ENCODE measurements at places on chromosomes 2 and 18.

- DNase-seq: no peak
These were observed 41.6 kb downstream of the GLI2 start for GRCh38 chr2:120777170-120777751.

DNA sequence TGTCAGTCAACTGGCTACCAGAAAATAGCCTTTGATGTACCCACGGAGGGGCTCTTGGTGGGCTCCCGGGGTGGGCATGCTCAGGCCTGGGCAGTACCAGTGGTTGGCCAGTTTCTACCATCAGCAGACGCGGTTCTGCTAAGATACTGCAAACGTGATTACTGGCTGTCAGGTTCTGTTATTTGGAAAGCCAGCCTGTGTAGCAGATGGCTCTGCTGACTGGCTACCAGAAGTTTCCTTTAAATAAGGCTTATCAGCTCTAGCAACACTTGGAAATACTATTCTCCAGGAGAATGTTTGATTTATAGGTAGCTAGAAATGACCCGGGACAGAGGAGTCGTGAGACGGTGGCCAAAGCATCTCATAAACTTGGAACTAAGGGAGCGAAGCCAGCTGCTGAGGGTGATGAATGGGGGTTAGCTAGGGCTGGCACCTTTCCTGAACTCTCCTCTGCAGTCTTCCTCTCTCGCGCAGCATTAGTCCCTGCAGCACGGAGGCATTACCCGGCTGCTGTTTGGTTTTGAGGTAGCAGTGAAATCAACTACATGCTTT lies 171.9 kb downstream of the AGAP1 start:
- DNase-seq: no peak

DNA sequence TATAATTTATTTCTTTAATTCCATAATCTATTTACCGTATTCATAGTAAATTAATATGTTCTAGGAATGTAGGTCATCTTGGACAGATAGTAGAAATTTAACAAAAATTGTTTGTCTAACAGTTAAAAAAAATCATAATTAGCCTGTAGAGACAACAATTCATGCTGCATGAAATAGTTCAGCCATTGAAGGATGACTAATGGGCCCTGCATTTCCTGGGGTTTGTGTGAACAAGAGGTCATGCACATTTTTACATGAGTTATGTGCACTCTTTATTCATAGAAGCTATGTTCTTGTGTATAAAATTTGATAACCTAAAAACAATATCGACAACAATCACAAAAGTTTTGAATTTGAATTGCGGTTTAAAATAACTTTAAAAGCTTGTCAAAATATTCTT lies 1663.6 kb downstream of the SUCLG1 start:
- DNase-seq: no peak

GRCh38 chr18:74486119-74486849 lies 9.9 kb upstream of the CNDP2 start:
- no peak for DNase-seq

GRCh38 chr18:13159579-13159978 lies 59.0 kb upstream of the LDLRAD4 start:
- no peak for DNase-seq

- no peak for DNase-seq
These were observed 90.6 kb upstream of the VWC2L start for GRCh38 chr2:214320211-214320610.

DNA sequence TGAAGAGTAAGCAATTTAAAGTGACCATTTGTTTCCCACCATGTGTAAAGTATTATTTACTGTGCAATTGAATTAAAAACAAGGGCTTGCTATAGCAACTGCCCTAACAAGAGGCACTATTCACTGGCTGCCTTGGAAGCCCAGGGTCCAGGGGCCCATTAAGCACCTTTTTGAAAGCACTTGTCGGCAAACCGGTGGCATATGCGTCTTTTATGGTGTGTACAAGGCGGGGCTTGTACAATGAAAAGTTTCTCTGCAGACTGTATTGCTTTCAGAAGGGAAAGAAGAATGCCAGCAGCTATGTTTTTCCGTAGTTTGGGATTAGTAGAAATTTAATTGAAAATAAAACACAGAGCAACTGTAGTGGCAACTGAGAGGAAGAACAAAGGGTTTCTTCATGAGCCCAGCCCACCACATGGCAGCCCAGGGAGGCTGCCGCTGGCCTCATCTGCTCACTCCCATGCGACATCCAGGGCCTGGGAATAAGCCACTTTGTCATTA lies 279.5 kb upstream of the PARD3B start:
- DNase-seq: no peak

GRCh38 chr2:8835279-8835678 lies 2.1 kb downstream of the KIDINS220 start:
- no peak for DNase-seq

DNA sequence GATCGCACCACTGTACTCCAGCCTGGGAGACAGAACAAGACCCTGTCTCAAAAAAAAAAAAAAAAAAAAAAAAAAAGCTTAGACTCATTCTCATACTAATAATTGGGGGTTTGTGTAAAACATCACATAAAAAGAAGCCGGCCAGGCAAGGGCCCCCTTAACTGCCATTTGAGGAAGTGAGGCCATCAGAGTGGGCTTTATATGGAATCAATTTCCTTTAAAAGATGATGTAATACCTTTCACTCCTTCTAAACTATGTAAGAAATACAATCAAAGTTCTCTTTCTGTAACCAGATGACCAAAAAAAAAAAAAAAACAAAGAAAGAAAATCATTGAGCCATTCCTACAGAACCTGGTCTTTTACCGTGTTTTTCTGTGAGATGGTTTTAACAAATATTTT lies 13.1 kb upstream of the GPR55 start:
- no peak for DNase-seq

DNA sequence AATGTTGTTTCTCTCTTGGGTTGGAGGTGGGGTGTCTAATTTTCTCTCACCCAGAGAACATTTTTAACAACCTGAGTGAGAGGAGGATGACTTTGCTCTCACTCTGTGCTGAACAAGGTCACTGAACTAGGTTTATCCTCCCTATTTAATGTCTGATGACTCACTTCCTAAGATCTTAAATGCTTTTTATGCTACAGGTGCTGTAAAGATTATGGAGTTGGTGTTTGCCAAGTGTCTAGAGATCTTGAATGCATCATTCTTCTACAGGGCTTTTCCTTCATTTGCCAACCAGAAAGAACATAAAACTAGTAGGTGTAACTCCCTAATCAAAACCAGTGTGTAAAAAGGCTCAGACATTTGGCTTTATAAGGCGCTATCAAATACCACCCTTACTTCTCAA lies 350.5 kb upstream of the ETAA1 start:
- no peak for DNase-seq

DNA sequence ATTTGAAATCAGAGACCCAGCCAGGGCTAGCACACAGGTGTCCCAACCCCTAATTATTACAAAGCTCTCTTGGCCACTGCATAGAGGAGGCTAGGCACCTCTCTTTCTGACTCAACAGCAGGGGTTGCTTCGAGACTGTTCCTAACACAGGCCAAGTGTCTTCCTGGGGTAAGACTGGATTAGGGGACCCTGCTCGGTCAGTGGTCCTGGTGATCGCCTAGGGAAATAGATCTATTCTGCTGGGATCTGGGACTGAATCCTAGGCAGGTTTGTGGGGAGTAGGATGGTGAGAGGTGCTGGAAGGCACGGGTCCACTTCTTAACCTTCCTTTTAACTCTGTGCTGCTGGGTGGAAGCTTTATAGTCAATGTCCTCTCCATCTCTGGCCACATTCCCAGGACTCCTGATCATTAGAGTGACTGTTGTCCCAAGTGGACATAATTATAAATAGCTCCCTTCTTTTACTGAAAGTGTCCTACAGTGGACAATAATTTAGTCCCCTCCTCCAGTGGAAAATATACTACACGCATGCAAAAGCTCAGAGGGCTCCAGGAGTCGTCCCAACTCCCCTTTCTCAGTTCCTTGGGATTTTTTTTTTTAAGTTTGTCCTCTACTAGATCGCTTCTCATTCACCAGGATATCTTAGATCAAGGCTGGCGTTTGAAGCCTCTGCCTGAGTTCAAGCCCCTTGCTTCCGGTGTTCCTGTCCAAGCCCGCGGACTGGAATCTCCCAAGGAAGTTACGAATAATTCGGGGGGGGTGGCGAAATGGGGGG lies 1.3 kb upstream of the TRIB2 start:
- no peak for DNase-seq

DNA sequence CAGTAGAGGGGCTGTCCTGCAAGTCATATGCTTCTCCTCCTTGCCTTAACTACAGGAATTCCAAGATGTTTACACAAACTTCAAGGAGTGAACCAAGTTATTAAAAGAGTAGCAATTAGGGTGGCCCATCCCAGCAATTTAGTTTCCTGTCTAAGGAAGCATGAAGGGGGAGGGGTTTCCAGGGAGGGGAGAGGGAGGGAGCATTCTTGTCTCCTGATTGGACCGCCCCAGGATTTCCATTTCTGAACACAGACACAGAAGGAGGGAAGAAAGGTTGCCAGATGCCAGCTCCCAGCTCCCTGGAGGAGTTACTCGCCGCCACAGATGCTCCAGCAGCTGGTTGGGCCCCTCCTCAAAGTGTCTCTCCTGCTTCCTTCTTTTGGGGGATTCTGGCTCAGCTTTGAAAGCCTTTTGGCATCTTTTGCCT lies 107.6 kb downstream of the TRIB2 start:
- DNase-seq: no peak

- no peak for DNase-seq
These were observed 41.6 kb downstream of the HS6ST1 start for GRCh38 chr2:128276878-128277675.

DNA sequence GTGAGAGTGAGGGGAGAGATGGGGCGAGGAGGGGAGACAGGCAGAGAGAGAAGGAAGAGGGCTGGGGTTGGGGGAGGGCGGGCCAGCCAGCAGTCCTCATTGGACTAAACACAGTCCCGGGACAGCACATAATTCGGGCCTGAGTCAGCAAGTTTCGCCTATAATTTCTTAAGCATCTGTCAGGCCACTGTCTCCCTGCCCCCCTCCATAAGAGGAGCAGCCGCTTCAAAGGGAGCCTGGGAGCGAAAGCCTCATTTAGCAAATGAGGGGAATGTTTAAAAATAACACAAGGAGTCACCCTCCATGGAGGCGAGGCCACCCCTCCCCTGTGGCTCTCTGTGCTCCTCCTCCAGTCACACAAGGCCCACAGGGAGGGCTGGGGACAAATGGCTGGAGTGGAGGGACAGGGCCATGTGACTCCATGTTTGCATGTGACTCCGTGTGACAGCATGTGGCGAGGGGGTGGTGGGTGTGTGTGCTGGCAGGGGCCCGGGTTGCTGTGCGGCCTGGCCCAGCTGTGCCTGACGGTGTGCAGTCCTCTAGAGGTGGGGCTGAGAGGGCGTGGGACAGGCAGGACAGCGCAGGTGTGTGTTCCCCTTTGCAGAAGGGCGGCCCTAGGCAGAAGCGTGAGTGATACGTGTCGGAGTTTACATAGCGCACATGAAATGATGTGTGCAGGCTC lies 162.4 kb downstream of the CELF4 start:
- no peak for DNase-seq

DNA sequence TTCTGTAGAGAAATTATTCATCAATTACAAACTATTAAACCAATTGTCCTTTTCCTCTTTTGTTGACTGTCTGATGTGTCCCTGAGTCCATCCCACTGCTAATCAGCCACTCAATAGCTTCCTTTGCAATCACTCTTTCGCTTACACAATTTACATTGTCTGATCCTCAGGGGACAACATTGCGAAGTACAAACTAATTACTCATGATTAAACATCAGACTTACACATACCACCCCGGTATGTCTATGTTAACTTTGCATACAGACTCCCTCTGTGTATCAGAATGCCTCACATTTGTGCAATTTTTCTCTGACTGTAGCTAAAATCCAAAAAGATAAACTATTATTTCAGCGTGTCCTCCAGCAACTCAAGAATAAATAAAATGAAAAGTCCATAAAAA lies 264.4 kb upstream of the REV1 start:
- DNase-seq: no peak

GRCh38 chr2:207332480-207333212 lies 166.9 kb upstream of the KLF7 start:
- no peak for DNase-seq

DNA sequence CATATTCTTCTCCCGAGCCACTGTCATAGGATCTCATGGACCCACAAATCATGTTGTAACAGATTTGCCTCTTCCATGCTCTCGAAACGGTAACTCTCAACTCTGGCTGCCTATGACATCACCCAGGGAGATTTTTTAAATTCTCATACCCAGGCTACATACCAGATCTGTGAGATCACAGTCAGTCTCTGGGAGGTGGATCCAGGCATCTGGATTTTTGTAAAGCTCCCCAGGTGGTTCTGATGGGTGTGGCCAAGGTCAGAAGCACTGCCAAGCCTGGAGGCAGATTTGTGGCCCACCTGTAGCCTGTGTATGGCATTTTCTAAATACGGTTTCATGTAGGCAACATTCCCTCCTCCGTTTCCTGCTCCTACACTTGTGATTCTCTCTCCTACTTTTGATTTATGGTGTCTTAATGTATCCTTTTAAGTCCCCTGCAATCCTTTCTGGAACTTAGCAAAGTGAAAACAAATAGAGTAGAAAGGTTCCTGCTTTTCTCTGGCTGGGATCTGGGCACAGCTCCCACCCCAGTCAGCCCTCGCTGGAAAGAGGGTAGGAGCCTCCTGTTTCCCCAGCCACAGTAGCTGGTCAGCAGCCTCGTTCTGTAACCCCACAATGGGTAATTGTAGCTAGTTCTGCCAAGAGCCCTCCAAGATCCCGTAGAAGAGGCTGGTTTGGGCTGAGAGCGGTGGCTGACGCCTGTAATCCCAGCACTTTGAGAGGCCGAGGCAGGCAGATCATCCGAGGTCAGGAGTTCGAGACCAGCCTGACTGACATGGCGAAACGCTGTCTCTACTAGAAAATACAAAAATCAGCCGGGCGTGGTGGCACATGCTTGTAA lies 96.2 kb downstream of the KLHL29 start:
- no peak for DNase-seq

DNA sequence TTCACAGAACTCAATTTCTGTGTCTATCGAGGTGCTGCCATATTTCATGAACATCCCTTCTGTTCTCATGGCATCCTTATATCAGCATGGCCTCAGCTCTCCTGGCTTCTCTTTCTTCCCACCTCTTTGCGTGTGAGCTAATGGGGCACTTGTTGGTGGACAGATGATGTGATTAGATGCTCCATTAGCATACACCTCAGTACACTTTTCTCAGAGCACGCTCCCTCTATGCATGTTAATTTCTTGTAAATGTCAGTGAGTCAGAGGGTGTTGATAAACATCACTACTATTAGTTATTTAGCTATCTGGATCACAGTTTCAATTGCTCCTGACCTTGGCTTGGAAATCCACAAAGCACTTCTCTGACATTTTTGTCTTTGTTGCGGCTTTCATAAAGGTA lies 159.4 kb downstream of the CD8B2 start:
- DNase-seq: no peak

DNA sequence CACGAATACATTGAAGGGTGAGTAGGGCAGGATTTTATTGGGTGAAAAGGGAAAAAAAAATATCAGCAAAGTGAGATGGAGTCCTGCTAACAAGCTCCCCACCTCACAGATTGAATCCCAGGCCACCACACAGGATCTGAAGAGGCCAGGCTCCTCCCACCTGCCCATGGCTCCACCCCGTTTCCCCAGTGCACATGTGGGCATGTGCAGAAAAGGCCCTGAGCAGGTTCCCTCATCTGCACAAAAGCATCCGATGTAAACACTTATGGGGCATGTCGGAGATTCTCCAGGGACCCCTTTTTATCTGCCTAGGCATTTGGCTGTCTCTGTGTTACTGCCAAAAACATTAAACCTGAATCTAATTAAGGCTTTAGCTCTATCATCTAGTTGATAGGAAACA lies 35.2 kb downstream of the SKA1 start:
- DNase-seq: no peak

GRCh38 chr2:66095820-66096345 lies 339.0 kb upstream of the MEIS1 start:
- no peak for DNase-seq

Measured in stimulated activated CD8-positive, alpha-beta memory T cell treated with anti-CD3 and anti-CD28 coated beads, Interleukin-7, amount 100 ng/mL, for 1 hour (primary cell).